Testis (tissue), 5 donors: ENCODE measurements at places on chromosomes 7 and 10. TPM values are rescaled to one million over a fixed set of nuclear protein-coding genes. Genes with fewer than 3 reads are reported as not detected.

Gene NRAP
- total RNA-seq: 2.1 TPM

Gene CYP3A4
- total RNA-seq: 1.3 TPM

Gene CHN2
- 15.1 TPM for total RNA-seq

Gene ANKRD1
- total RNA-seq: 0.19 TPM

Gene NXPH1
- 0.24 TPM for total RNA-seq

Gene GPR15LG
- not detected for total RNA-seq

Gene FAM25A
- not detected for total RNA-seq

Gene CUZD1
- 2.0 TPM for total RNA-seq

Gene HSPA12A
- 34.6 TPM for total RNA-seq

Gene GNAI1
- total RNA-seq: 61.6 TPM

Gene HK1
- total RNA-seq: 62.3 TPM
